Calu3 (cell line): ENCODE measurements at places on chromosomes 4 and X. TPM values are rescaled to one million over a fixed set of nuclear protein-coding genes. Genes with fewer than 3 reads are reported as not detected.
A peak's percentile ranks its signal among the peaks of the same experiment; 100 is the strongest.

DNA sequence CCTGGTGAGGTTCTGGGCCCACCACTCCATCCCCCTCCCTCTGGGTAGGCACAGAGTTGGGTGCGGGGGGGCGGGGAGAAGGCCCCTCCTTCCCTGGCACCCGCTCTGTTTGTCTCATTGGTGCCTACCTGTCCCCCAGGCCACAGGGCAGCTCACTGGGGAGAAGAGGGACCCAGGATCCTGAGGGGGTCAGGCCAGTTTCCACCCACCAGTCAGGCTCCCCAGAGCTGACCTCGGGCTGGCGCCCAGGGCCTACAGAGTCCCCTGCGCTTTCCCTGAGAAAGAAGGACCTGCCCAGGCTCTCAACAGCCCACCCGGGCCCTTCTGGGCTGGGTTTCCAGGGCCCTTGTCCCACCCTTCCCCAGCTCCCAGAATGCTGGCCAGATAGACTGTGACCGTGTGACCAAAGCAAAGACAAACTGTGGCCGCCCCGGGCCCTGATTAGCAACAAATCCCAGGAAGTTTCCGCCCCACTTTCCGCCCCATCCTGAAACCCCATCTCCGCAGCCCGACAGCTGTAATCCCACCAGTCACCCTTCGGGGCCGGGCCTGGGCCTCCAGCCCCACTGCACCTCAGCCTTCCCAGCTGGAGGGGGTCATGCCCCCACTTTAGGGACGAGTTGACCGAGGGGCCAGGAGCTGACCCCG lies 33.8 kb upstream of the FGFR3 start:
- no peaks in the 10 kb centered on the region for H3K36me3 ChIP-seq
- no peak overlapping the region for H3K4me3 ChIP-seq

- no peak for DNase-seq
- no peak overlapping the region for H3K4me3 ChIP-seq
- no peak overlapping the region for H3K27ac ChIP-seq
- H3K36me3 ChIP-seq = no peaks in the 10 kb centered on the region
- no peaks in the 10 kb centered on the region for H3K27me3 ChIP-seq
These were observed 53.0 kb downstream of the JADE3 start for GRCh38 chrX:46965125-46965758.

GRCh38 chr4:86319390-86319789 lies 40.5 kb downstream of the MAPK10 start:
- no peak for DNase-seq
- H3K4me1 ChIP-seq = no peaks in the 10 kb centered on the region
- H3K36me3 ChIP-seq = no peaks in the 10 kb centered on the region

- H3K27me3 ChIP-seq = no peaks in the 10 kb centered on the region
- no peak for DNase-seq
- H3K27ac ChIP-seq = no peak overlapping the region
- no peaks in the 10 kb centered on the region for H3K4me1 ChIP-seq
- no peak overlapping the region for H3K4me3 ChIP-seq
These were observed 241.3 kb downstream of the CFAP299 start for GRCh38 chr4:80576796-80577195.

DNA sequence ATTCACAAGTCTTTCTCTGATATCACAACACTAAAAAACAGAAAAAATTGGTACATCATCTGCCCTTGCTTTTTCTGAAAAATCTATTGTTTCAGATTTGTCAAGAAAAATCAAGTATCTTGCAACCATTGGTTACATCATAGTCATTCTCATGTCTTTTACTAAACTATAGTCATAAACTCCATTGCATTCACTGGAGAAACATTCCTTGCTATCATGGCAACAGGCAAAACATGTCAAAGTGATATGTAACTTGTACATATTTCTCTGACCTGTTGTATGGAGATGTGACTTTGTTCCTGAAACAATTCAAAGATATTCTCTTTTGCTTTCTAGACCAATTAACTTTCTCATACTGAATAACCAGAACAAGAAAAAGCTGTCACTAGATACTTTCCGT lies 121.9 kb upstream of the ANK2 start:
- H3K36me3 ChIP-seq = no peaks in the 10 kb centered on the region
- H3K4me3 ChIP-seq = no peak overlapping the region
- H3K4me1 ChIP-seq = no peaks in the 10 kb centered on the region
- no peak overlapping the region for H3K27ac ChIP-seq

GRCh38 chrX:133541021-133541420 lies 125.7 kb upstream of the GPC4 start:
- no peaks in the 10 kb centered on the region for H3K27me3 ChIP-seq
- H3K27ac ChIP-seq = no peak overlapping the region
- no peak overlapping the region for H3K4me3 ChIP-seq
- no peak for DNase-seq

GRCh38 chr4:168070903-168071302 lies 21.4 kb upstream of the ANXA10 start:
- no peaks in the 10 kb centered on the region for H3K36me3 ChIP-seq
- H3K27me3 ChIP-seq = no peaks in the 10 kb centered on the region
- H3K4me1 ChIP-seq = no peaks in the 10 kb centered on the region
- no peak overlapping the region for H3K27ac ChIP-seq

- no peaks in the 10 kb centered on the region for H3K27me3 ChIP-seq
- no peaks in the 10 kb centered on the region for H3K4me1 ChIP-seq
- no peak overlapping the region for H3K27ac ChIP-seq
- no peak overlapping the region for H3K4me3 ChIP-seq
- no peaks in the 10 kb centered on the region for H3K36me3 ChIP-seq
- DNase-seq = no peak
These were observed 31.7 kb upstream of the SPRY1 start for GRCh38 chr4:123364906-123365305.

DNA sequence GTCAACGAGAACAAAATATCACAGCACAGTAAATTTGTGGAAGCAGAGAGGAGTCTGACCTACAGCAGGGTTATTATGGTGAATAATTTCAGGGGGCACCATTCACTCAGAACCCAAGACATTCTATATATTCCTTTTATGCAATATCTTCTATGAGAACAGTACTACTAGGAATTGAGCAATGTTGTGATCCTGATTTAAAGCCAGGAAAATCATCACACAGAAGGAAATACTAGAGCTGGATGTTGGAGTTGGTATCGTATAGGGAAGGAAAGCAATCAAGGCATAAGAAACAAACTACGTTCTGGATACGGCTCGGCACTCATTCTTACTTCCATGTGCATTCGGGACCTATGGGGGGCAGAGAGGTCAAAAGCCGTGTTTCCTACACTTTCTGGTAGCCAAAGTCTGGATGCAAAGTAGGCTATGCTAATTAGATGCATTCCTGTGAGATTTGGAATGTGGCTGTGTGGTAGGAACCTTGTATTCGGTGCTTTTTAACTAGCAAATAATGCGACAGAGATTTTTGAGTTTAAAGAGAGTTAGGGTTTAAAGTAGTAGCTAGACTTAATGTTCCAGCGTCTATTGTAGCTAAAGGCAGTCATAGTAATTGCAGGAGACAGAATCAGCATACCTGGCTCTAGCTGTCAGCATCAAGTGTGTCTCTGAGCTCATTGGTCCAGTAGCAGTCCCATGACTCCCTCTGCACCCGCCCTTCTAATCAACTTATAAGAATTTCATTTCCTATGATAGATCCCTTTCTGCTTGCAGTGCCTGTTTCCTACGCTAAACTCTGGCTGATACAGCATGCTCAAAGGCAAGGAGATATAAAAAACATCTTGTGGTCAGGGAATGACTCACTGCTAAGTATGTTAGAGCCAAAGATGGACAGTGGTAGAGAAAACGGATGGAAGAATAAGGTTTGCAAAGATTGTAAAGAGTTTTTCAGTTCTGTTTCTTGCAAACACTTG lies 43.3 kb upstream of the PDGFC start:
- H3K27ac ChIP-seq = no peak overlapping the region
- peak; percentile 12 for DNase-seq
- H3K4me3 ChIP-seq = no peak overlapping the region
- no peaks in the 10 kb centered on the region for H3K27me3 ChIP-seq
- peaks cover 9% of the 10 kb centered on the region for H3K4me1 ChIP-seq

DNA sequence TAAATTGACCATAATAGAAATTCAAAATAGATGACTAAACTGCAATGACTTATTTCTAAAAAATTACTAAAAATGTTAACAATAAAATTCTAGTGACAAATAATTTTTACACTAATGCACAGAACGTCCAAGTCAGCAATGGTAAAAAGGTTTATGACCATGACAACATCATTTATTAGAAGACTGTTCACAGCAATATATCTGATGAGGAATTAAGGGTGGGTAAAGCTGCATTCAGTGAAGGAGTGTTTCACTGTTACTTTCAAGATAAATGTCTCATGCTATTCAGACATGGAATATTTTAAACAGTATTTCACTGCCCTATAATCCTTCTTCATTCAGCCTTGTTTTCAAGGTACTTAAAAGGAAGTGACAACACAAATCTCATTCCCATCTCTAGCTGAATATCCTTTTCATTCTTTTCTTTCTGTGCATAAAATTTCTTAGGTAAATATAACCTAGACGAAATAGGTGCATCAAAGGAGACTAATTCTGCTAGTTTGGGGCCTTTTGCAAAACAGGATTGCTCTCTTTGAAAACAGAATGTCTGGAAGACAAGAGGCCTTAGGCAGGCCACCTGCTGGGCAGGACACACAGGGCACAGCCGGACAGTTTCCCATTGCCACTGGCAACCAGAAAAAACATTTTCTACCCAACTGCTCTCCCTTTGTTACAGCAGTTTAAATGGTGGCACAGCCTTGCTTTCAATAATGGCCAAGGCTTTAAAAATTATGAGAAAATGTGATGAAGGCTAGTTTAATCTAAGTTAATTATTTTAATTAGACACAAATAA lies 600.3 kb downstream of the SPRY1 start:
- H3K4me1 ChIP-seq = no peaks in the 10 kb centered on the region
- no peaks in the 10 kb centered on the region for H3K27me3 ChIP-seq
- H3K36me3 ChIP-seq = no peaks in the 10 kb centered on the region
- peak; percentile 8 for DNase-seq
- no peak overlapping the region for H3K27ac ChIP-seq
- H3K4me3 ChIP-seq = no peak overlapping the region

DNA sequence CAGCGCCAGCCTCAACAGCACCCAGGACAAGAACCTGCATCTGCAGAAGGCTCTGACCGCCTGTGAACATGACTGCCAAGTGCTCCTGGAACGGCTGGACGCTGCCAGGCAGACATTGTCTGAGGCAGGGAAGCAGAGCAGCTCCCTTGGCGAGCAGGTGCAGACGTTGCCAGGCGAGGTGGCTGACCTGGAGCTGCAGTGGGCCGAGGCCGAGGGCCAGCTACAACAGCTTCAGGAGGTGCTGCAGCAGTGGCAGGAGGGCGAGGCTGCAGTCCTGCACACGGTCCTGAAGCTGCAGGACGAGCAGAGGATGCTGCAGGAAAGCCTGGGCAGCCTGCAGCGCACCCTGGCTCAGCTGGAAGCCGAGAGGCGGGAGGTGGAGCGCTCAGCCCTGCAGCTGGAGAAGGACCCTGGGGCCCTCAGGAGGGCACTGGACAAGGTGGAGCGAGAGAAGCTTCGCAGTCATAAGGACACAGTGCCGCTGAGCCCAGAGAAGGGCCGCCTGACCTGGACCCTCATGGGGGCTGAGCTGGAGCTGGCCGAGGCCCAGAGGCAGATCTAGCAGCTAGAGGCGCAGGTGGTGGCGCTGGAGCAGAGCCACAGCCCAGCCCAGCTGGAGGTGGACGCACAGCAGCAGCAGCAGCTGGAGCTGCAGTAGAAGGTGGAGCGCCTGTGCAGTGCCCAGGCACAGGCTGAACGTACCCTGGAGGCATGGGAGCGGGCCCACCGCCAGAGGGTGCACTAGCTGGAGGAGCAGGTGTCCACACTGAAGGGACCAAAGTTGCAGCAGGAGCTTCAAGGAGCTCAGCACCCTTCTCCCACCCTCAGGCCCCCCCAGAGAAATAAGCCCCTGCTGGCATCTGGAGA lies 16.4 kb downstream of the SMIM10L2A start:
- H3K27me3 ChIP-seq = peaks cover 54% of the 10 kb centered on the region
- H3K36me3 ChIP-seq = peaks cover 5% of the 10 kb centered on the region
- no peaks in the 10 kb centered on the region for H3K4me1 ChIP-seq
- no peak overlapping the region for H3K27ac ChIP-seq

FNIP2 gene
- 35.3 and 38.7 TPM in 2 replicates for total RNA-seq

- no peak overlapping the region for H3K4me3 ChIP-seq
- H3K36me3 ChIP-seq = no peaks in the 10 kb centered on the region
- no peaks in the 10 kb centered on the region for H3K4me1 ChIP-seq
- DNase-seq = no peak
These were observed 18.0 kb upstream of the LANCL3 start for GRCh38 chrX:37553476-37553875.

TET2 gene
- 19.2 and 20.4 TPM in 2 replicates for total RNA-seq

GRCh38 chr4:25345744-25346143 lies 31.3 kb upstream of the ANAPC4 start:
- H3K27me3 ChIP-seq = no peaks in the 10 kb centered on the region
- no peaks in the 10 kb centered on the region for H3K4me1 ChIP-seq
- no peak overlapping the region for H3K4me3 ChIP-seq
- DNase-seq = no peak

GC gene
- total RNA-seq = 0.90 and 2.5 TPM in 2 replicates

SCML2 gene
- total RNA-seq = 1.4 and 1.9 TPM in 2 replicates

MPP1 gene
- total RNA-seq = 1.3 TPM in 1 of 2 replicates, not detected in the other

GRCh38 chrX:85215946-85216345 lies 27.6 kb downstream of the SATL1 start:
- no peak overlapping the region for H3K27ac ChIP-seq
- no peaks in the 10 kb centered on the region for H3K27me3 ChIP-seq
- no peak overlapping the region for H3K4me3 ChIP-seq
- H3K4me1 ChIP-seq = no peaks in the 10 kb centered on the region
- no peaks in the 10 kb centered on the region for H3K36me3 ChIP-seq
- no peak for DNase-seq

DNA sequence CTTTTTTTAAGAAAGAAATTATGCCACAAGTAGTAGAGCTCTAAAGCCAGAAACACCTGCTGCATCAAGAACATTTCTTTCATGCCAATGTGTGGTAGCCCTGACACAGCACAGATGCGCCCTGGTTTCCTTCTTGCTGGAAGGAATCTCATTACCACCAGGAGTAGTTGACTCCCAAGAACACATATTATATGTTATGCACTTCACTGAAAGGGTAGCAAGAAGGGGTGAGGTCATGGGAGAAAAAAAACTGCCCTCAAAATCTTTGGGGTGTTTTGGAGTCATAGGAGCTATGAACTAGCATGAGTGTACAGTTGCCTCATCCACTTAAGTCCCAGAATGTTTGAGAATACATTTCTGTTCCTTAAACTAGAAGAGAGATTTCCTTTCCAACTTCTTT lies 185.8 kb upstream of the C1QTNF7 start:
- H3K36me3 ChIP-seq = no peaks in the 10 kb centered on the region
- no peaks in the 10 kb centered on the region for H3K4me1 ChIP-seq

DNA sequence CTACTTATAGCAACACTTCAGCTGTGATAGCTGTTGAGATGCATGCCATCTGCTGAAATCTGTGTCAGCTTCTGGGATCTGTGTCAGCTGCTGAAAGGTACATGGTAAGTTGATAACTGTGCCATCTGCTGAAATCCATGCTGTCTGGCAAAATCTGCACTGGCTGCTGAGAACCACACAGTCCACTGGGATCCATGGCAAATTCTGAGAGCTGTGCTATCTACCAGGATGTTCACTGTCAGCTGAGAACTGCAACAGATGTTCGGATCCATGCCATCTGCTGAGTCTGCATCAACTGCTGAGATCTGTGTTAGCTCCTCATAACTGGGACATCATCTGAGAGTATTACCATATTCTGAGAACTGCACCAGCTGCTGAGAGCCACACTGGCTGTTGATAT lies 430.5 kb upstream of the POU3F4 start:
- H3K27ac ChIP-seq = no peak overlapping the region
- H3K4me3 ChIP-seq = no peak overlapping the region

COL25A1 gene
- not detected in 2 replicates for total RNA-seq

GRCh38 chrX:50054147-50054546 lies 131.8 kb downstream of the CLCN5 start:
- DNase-seq = no peak
- no peaks in the 10 kb centered on the region for H3K27me3 ChIP-seq
- no peaks in the 10 kb centered on the region for H3K36me3 ChIP-seq
- no peak overlapping the region for H3K4me3 ChIP-seq
- no peak overlapping the region for H3K27ac ChIP-seq
